ENCODE measurements at places on chromosomes 6 and 20. TPM values are rescaled to one million over a fixed set of nuclear protein-coding genes. Genes with fewer than 3 reads are reported as not detected.

DNA sequence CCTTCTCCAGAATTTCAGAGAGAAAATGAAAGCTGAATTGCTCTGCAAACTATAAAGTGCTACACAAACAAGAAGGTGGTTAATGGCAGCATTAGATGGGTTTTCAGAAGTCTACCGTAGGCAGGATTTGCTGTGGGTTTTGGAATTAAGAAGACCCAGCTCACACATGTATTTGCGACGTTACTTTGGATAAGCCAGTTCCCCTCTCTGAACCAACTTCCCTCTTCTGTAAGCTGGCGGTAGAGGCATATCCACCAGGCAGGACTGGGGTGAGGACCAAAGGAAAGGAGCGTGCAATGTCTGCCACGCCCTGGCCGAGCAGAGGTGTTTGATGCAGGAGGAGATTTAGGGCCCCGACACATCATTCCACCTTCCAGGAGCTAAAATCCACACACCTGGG lies 6.9 kb downstream of the RSPO4 start:
- no peak for DNase-seq
- no peaks in the 10 kb centered on the region for H3K36me3 ChIP-seq
- peaks cover 16% of the 10 kb centered on the region for H3K27me3 ChIP-seq
- H3K4me1 ChIP-seq, result no peaks in the 10 kb centered on the region

- H3K4me1 ChIP-seq, result no peaks in the 10 kb centered on the region
- H3K4me3 ChIP-seq, result no peak overlapping the region
- DNase-seq, result no peak
- no peaks in the 10 kb centered on the region for H3K36me3 ChIP-seq
- no peak overlapping the region for H3K27ac ChIP-seq
These were observed 41.5 kb downstream of the SENP6 start for GRCh38 chr6:75643173-75643572.

GRCh38 chr6:133288662-133289061 lies 47.5 kb downstream of the EYA4 start:
- no peaks in the 10 kb centered on the region for H3K36me3 ChIP-seq
- H3K4me3 ChIP-seq, result no peak overlapping the region
- H3K27me3 ChIP-seq, result peaks cover under 1% of the 10 kb centered on the region
- H3K4me1 ChIP-seq, result no peaks in the 10 kb centered on the region

DNA sequence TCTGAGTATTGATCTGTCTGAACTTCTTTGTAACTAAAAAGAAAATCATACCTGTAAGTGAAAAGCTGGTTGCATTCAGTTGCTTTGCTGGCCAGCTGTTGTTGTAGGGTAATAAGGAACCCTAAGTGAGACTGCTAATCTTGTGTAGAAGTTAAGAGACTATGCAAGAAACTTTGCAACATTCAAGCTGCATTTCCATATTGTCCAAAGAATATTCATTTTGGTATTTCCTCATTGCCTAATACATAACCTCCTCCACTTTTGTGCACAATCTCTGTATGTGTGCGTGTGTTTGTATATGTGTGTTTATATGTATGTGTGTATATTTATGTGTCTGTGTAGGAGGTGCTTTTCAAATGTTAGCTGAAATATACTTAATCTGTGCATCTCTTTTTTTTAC lies 414.9 kb downstream of the CDKAL1 start:
- no peak overlapping the region for H3K4me3 ChIP-seq
- no peaks in the 10 kb centered on the region for H3K27me3 ChIP-seq
- H3K36me3 ChIP-seq, result no peaks in the 10 kb centered on the region
- no peak for DNase-seq
- H3K4me1 ChIP-seq, result no peaks in the 10 kb centered on the region

GRCh38 chr20:16265334-16265733 lies 307.9 kb downstream of the KIF16B start:
- no peaks in the 10 kb centered on the region for H3K4me1 ChIP-seq
- no peaks in the 10 kb centered on the region for H3K36me3 ChIP-seq

GRCh38 chr6:105964979-105965760 lies 121.0 kb upstream of the PRDM1 start:
- no peaks in the 10 kb centered on the region for H3K4me1 ChIP-seq
- DNase-seq, result no peak
- no peaks in the 10 kb centered on the region for H3K36me3 ChIP-seq
- H3K27ac ChIP-seq, result no peak overlapping the region
- H3K27me3 ChIP-seq, result no peaks in the 10 kb centered on the region

DNA sequence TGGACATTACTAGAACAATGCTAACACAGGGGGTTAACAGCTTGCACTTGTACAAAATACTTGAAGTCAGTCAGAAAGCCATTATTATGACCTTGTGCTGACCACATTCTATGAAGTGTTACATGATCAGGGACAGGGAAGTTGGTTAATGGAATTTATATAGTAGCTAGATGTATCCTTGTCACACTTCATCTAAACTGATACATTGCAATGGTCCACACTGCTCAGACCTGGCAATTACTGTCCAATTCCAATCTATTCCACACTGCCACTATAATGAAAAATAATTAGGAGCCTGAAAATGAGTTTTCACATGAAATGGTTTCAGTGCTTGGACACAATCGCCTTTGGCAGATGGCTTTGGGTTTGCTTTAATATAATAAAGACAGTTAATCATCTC lies 850.8 kb downstream of the EPHA7 start:
- no peak overlapping the region for H3K4me3 ChIP-seq
- H3K27ac ChIP-seq, result no peak overlapping the region
- H3K36me3 ChIP-seq, result no peaks in the 10 kb centered on the region
- no peaks in the 10 kb centered on the region for H3K4me1 ChIP-seq

GRCh38 chr20:46304852-46305251 lies 3.4 kb downstream of the CDH22 start:
- H3K27me3 ChIP-seq, result peaks cover 68% of the 10 kb centered on the region
- H3K4me1 ChIP-seq, result peaks cover 13% of the 10 kb centered on the region
- no peak overlapping the region for H3K4me3 ChIP-seq
- H3K36me3 ChIP-seq, result no peaks in the 10 kb centered on the region

DNA sequence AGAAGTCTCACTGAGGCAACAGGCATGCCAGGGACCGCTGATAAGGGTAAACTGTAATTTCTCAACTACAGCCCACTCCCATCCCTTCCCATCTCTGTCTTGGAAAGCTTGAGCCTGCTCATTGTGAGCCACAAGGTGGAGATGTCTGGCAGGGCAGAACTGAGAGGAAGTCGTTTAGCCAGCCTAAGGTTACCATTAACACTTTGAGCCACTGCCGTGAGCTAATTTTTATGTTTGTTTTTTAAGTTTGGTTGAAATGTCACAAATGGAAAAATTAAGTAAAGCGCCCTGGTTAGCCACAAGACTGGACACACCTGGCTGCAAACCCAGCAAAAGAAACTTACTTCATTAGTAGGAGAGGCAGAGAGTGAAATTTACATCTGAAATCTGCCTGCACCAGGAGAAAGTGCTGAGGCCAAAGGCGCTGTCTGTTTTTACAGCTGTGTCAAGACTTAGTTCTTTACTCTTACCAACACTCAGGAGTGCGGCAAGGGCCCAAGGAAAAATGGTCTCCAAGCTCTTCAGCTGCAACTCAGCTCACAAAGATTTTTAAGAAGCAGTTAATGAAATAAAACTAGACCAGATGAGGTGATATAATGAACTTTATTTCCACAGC lies 50.0 kb upstream of the FAM83C start:
- H3K4me1 ChIP-seq, result peaks cover 13% of the 10 kb centered on the region
- H3K36me3 ChIP-seq, result no peaks in the 10 kb centered on the region
- DNase-seq, result no peak
- H3K4me3 ChIP-seq, result no peak overlapping the region
- H3K27ac ChIP-seq, result peak overlapping the region; percentile 15

GRCh38 chr20:45283551-45284057 lies 23.0 kb upstream of the RBPJL start:
- no peaks in the 10 kb centered on the region for H3K4me1 ChIP-seq
- no peak overlapping the region for H3K4me3 ChIP-seq
- DNase-seq, result no peak
- H3K36me3 ChIP-seq, result no peaks in the 10 kb centered on the region

- no peaks in the 10 kb centered on the region for H3K36me3 ChIP-seq
- DNase-seq, result no peak
- H3K4me3 ChIP-seq, result no peak overlapping the region
- no peak overlapping the region for H3K27ac ChIP-seq
- H3K27me3 ChIP-seq, result peaks cover 7% of the 10 kb centered on the region
These were observed 3.2 kb upstream of the EEF1A2 start for GRCh38 chr20:63501818-63502670.

DNA sequence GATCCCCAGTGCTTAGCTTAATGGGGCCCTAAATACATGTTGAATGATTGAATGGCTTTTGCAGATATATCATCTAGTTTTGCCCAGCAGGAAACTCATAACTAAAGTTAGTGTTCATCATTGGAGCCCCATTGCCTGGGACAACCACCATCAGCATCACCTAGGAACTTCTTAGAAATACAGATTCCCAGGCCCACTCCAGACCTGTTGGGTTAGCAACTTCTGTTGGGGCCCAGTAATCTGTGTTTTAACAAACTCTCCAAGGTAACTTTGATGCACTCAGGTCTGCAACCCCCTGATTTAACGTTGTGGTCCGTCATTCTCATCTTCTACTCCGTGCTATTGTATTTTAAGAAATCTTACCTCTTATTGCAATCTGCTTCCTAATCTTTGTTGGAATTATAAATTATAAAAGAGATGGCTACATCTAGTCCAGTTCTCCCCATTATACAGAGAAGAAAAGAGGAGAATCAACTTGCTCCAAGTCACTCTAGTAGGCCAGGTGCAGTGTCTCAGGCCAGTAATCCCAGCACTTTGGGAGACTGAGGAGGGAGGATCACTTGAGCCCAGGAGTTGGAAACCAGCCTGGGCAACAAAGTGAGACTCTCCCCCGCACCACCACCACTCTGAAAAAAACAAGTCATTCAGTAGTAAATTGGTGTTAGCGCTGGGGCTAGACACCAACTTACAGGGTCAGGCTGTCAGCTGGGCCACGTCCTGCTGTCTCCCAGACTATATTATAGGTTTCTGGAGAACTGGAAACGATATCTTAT lies 13.7 kb downstream of the FOXP4 start:
- no peaks in the 10 kb centered on the region for H3K27me3 ChIP-seq
- H3K4me3 ChIP-seq, result peak overlapping the region; percentile 65
- no peak for DNase-seq

- H3K36me3 ChIP-seq, result peaks cover 3% of the 10 kb centered on the region
- no peaks in the 10 kb centered on the region for H3K4me1 ChIP-seq
- H3K27me3 ChIP-seq, result no peaks in the 10 kb centered on the region
- no peak for DNase-seq
- no peak overlapping the region for H3K27ac ChIP-seq
- H3K4me3 ChIP-seq, result no peak overlapping the region
These were observed 65.5 kb upstream of the NFATC2 start for GRCh38 chr20:51608061-51608460.

DNA sequence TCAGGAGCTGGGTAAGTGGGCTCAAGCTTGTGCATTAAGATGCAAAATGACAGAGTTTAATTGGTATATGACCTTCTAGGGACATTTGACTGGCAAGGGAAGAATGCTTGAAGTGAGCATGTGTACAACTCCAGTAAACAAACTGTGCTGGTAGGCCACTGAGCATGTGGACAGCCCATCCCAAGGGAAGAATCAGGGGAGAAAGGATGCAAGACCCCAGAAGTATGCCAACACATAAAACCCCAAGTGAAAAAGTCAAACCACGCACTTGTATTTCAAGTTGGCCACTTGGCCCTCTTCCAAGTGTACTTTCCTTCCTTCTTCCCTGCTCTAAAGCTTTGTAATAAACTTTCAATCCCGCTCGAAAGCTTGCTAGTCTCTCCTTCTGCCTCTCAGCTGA lies 10.4 kb upstream of the THBD start:
- H3K4me1 ChIP-seq, result no peaks in the 10 kb centered on the region
- H3K4me3 ChIP-seq, result no peak overlapping the region
- H3K27ac ChIP-seq, result no peak overlapping the region

Gene BFSP1
- total RNA-seq, result 0.80 TPM

Gene ESR1
- 74.5 TPM for total RNA-seq

Gene HUS1B
- total RNA-seq, result 3.2 TPM

Gene PRPF6
- 67.5 TPM for total RNA-seq

Gene CLPSL1
- 1.3 TPM for total RNA-seq

Gene SEMG1
- total RNA-seq, result 1.8 TPM

Gene EDN3
- 0.96 TPM for total RNA-seq

Gene SSTR4
- total RNA-seq, result not detected
